K562 (cell line): ENCODE measurements at places on chromosomes 4 and X.
A peak's percentile ranks its signal among the peaks of the same experiment; 100 is the strongest.

- DNase-seq = no peak
These were observed 1.3 kb upstream of the RGS12 start for GRCh38 chr4:3291411-3291968.

GRCh38 chr4:78477276-78477675, 74.3 kb upstream of the ANXA3 start:
- no peak for DNase-seq

DNA sequence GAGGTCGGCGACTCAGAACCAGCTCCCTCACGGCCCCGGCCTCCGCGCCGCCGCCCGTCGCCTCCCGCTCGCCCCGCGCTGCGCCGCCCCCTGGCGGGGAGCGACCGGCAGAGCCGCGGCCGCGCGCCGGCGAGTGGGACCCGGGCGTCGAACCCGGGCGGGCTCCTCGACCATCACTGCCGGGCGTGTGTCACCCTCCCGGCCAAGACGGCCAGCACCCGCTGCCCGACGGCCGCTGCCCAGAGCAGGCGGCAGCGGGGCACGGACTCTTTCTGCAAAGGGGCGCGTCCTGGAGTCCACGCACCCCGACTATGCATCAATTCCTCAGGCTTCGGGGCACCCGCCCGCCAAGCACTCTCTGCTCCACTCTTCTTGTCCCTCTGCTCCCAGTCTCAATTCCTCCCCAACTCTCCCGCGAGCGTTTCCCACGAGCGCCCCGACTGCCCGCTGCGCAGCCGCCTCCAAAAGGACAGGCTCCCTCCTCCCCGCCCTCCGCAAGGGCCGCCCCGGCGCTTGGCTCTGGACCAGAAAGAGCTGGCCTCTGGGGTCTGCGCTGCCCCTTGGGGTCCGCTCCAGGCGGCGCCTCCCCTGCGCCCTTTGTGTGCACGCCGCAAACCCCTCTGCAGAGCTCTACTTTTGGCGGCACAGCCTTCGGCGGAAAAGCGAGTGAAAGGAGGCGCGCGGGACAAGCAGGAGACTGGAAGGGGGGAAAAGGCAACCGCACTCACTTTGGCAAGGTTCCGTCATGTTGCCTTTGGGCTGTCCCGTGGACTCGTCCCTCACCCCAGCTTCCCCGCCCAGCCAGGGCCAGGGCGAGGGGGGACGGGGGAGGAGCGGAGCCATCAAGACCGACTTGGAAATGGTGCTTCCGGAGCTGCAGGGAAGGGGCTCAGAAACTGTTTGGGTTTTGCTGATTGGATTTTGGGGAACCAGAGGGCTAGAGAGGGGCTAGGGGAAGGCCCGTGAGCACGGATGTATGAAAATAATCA, 1.0 kb downstream of the PDE5A start:
- DNase-seq = peak; percentile 75

DNA sequence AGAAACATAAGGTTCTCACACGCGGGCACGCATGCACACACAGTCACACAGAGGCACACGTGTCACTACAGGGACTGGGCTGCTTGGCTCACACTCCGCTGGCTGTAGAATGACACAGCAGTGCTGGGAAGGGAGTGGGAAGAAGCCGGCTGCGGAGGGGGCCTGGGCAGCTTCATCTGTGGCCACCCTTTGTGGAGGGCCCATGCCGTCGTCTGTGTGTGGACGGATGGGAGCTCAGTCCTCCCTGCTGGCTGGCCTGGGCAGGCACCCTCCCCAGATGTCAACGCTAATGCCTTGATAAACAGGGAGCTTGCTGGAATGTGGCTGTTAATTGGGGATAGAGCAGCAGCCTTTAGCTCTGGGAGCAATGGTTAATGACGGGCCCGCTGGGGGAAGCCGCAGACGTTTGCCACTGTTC, 621.1 kb downstream of the BCOR start:
- peak; percentile 15 for DNase-seq

DNA sequence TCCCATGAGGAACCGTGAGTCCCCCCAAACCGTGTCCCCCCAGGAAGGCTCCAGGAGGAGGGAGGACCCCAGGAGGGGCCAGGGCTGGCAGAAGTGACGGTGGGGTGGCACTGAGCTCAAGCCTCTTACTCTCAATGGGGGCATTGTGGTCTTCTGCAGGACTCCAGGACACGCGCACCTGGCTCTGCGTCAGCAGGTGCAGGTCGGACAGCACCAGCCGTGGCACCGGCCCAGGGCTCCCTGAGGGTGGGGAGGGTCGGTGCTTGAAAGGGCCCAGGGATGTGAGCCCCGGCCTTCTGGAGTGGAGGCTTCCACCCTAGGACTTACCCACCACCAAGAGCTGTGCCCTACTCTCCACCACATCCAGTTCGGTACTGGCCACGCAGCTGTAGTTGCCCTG, 18.3 kb downstream of the L1CAM start:
- DNase-seq = no peak

GRCh38 chr4:71663780-71664179, 120.1 kb downstream of the GC start:
- DNase-seq = no peak
